ENCODE measurements at places on chromosomes 11 and 22. TPM values are rescaled to one million over a fixed set of nuclear protein-coding genes. Genes with fewer than 3 reads are reported as not detected.
A peak's percentile ranks its signal among the peaks of the same experiment; 100 is the strongest.

The OR8H2 gene
- not detected for total RNA-seq

GRCh38 chr22:17336061-17336460 lies 33.2 kb upstream of the CECR2 start:
- DNase-seq, result no peak

DNA sequence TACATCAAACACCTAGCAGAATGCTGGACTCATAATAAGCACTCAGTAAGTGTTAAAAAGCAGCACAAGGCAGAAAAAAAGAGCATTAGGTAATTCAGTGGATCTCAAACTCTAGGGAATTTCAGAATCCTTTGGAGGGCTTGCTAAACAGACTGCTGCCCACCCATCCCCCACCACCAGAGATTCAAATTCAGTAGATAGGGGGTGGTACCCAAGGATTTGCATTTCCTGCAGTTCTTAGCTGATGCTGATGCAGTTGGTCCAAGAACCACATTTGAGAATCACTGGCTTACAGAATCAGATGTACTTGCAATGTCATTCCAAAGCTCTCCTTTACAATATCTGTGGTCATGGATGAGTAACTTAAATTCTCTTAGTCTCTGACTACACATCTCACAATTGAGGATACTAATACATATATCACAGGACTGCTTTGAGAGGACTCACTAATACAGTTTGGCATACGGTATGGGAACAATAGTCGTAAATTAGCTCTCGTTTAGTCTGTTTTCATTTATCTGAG lies 664.5 kb downstream of the KCNA4 start:
- no peak for DNase-seq

DNA sequence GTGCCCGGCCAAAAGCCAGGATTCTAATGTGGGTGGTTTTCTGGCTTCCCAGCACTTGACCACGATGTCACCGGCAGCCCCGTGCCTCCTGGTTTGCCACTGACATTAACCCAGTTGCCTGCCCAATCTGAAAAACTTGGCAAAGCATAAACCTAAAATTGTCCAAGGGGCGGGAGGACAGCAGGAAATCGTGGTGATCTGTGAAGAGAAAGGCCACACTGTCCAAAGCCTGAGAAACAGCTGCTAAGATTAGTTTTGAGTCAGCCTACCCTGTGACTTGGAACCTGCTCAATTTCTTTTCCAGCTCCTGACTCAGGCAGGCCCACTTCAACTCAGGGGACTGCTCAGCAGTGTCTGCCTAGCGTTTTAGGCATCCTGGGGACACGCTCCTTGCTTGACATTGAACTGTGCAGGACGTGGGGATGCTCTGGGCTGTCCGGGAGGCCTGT lies 8.2 kb upstream of the F2 start:
- DNase-seq, result peak; percentile 90

- no peak for DNase-seq
Measured at GRCh38 chr11:61377461-61378160, 14.8 kb upstream of the TMEM216 start.

GRCh38 chr22:41976070-41976901 lies 7.0 kb downstream of the SEPTIN3 start:
- DNase-seq, result peak; percentile 34

GRCh38 chr11:68842427-68843051 lies 823 bp upstream of the CPT1A start:
- no peak for DNase-seq

The MMP27 gene
- total RNA-seq, result 1.6 TPM
